T-helper 22 cell (primary cell): ENCODE measurements at places on chromosomes 6 and 20.

DNA sequence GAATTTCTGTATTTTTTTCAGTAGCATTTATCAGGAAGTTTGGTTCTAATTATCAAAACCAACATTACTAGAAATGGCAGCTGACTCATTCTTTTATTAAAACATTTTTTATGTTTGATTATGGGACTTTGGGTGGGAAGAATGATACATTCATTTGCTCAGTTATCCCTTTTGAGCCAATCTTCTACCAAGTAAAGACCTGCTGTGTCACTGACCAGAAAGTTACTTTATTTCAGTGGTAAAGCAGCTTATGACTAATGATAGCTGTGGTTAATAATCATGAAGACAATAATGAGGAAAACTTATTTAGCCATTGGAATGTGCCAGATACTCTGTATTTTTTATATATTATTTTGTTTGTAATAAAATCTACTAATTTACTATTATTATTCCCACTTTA lies 142.3 kb downstream of the FARS2 start:
- no peak for DNase-seq

DNA sequence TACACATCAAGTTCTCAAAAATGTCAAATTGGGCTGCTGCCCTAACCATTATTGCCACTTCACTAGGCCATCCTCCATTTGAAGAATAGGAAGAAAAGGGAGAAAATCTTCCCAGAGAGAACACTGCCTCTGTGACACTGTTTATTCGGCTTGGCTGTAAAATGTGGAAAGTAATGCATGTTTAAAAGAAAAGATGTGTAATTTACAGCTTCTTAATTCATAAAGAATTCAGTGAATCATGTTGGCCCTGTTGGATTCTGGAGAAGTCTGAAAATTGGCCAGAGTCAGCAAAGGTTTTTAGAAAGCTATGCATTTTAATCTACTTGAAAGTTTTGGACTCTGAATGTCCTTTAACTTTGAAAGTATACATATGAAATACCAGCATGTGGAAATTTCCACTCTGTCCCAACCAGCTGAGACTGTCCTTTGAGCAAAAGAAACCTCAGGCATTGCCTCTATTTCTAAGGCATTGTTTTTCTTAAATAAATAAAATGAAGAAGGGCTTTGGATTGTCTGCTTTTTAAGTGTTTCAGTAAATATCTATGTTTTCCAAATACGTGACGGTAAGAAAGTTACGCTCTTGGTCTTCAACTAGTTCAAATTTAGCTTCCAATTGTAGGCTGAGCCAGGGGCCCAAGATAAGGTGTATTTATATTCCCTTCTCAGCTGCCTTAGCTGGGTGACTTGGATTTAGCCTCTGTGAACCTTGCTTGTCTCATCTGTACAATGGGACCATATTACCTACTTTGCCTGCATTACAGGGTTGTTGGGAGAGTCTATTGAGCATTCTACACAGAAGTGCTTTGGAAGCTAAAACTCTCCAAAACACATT lies 222.2 kb downstream of the UST start:
- no peak for DNase-seq

DNA sequence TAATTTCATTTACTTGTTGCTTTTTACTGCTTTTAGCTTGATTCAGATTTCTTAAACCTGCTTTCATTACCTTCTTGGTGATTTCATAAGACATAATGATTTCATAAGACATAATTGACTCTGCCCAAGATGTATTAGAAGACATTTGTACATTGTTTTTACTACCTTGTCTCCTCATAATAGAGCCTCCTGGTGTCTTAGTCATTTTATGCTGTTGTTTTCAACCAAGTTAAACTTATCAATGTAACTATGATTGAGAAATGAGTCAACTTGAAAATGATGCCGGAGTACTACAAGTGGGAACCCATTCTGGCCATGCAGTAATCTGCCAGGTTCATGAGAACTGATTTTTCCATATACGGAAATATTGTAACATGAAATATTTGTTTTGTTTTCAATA lies 573.6 kb downstream of the MMUT start:
- no peak for DNase-seq

- DNase-seq, result no peak
Measured at GRCh38 chr6:53168516-53169267, 20.1 kb upstream of the GCM1 start.

DNA sequence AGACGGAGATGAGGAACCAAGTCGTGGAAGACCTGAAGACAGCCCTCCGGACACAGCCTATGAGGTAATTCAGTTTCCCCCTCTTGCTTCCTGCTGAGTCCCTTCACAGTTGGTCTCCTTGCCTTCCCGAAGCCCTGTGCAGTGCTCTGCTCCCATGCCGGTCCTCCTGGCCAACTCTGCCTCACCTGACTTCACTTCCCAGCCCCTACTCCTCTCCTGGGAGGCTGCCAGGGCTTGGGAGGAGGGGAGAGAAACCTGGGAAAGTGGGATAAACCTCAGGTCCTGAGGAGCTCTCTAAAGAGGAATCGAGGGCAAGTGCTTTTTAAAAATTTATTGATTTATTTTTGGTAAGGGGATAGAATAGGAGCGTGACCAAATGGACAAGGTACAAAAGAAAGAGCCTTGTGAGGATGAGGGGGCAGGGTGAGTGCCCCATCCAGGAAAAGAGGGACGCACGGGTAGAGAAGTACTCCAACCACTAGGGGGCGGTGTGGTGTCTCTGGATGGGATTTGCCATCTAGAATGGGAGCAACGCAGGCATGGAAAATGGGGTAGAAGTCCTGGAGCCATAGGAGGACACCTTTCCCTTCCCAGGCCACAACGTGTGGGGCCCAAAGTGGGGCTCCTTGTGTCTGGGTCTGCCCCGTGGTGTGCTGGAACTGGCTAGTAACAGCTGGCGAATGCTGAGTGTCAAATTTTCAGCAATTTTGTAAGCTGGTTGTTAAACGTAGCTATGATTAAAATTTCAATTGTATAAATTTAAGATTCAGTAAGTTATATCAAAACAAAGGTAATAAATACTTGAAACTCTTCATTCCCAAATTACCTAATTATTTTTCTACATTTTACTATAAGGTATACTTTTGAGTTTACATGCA lies 69.0 kb downstream of the MOCS1 start:
- DNase-seq, result no peak

- DNase-seq, result no peak
Measured at GRCh38 chr6:83429857-83430610, 817 bp downstream of the ME1 start.

DNA sequence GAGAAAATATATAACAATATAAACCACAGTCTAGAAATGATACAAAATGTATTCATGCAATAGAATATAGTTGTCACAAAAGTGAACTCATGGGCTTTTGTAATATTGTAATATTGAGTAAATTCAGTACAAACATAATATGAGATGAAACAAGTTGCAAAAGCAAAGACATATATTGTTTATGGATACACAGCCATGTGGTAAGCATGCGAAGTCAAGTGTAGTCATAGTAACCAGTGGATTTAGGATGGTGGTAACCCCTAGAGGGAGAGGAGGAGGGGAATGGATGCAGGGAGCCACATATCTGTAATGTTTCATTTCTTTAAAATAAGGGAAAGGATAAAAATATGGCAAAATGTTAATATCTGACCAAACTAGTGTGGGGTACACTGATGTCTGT lies 47.3 kb downstream of the ARMC2 start:
- DNase-seq, result no peak

- no peak for DNase-seq
Measured at GRCh38 chr20:18754030-18754652, 59.4 kb upstream of the SCP2D1 start.

GRCh38 chr6:94600636-94601035 lies 976.7 kb upstream of the MANEA start:
- DNase-seq, result no peak

DNA sequence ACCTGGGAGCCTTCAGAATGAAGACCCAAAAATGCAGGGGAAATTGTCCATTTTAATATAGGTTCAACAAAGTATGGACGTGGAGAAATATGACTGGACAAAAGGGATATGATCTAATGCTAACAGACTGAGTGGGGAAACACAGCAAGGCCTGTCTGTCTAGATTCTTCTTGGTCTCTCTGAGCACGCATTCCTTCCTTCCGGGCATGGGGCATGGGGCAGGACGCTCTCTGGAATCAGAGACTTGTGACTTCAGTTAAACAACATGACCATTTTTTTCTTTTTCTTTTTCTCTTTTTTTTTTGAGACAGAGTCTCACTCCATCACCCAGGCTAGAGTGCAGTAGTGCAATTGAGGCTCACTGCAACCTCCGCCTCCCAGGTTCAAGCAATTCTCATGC lies 31.9 kb downstream of the ZBTB2 start:
- no peak for DNase-seq

GRCh38 chr6:93021235-93021915 lies 398.0 kb downstream of the EPHA7 start:
- no peak for DNase-seq

DNA sequence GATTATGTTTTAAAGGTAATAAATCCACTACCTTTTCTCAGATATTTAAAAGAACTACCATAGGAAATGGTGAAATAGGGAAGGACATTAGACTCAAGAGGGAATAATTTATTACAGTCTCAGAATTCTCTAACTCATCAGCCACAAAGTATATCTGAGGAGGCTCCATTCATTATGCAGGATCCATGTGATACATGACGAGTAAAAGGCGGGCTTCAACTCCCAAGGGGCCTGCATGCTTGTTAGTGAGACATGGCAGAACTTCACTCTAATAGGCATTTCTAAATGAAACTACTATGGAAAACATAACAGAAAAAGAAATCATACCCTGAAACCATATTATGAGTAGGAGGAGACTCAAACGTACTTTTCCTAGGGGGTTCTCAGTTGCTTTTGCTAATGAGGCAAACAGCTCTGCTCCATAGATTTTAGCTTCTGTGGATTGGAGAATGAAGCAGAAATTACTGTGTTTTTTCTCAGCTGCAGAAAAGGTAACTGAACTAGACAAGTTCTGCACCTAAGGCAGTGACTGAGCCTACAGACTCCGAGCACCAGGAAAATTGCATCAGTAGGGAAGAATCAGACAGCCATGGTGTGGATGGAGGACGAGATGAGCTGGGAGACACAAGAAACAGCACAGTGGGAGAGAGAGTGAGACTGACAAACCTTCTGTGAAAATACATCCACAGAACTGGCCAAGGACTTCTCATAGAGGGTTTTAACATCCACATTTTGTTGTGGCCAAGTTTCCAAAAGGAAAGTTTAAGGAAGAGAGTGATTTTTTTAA lies 254.6 kb upstream of the PRDM1 start:
- no peak for DNase-seq

DNA sequence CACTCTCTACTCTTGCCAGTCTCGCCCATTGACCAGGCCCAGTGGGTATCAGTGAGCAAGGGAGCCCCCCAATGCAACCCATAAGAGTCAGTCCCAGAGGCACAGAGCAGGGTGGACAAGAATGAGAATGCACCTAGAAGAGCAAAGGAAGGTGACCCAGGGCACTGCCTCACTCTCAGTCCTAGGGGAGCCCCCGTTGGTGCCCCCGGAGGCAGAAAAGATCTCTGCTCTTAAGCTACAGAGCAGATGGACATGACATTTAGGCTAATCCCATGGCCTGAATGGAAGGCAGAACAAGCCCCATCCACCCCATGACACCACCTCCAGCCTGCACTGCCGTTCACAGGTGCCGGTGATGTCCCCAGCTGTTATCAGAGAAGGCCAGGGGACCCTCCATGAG lies 50.7 kb upstream of the PLEKHG1 start:
- DNase-seq, result no peak

DNA sequence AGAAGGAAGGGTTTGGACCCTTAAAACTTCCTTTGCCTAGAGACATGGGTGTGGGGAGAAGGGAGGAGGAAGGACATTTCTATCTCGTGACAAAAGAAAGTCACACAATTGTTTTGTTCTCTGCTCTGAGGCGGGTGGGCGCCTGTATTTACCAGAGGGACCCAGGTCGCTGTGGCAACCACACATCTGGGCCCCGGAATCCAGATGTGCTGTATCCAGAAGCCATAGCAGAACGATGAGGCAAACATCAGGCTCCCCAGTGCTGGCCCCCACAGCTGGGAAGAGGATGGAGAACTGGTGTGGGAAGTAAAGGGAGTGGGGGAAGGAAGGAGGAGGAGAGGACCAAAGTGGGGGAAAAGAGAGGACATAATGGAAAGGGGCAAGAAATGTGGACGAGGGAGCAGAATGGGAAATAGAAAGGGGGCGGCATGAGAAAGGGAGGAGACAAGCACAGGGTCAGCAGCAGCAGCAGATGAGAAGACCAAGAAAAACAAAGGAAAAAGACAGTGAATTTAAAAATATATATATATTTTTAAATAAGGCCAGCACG lies 3.4 kb upstream of the TNXB start:
- DNase-seq, result no peak

DNA sequence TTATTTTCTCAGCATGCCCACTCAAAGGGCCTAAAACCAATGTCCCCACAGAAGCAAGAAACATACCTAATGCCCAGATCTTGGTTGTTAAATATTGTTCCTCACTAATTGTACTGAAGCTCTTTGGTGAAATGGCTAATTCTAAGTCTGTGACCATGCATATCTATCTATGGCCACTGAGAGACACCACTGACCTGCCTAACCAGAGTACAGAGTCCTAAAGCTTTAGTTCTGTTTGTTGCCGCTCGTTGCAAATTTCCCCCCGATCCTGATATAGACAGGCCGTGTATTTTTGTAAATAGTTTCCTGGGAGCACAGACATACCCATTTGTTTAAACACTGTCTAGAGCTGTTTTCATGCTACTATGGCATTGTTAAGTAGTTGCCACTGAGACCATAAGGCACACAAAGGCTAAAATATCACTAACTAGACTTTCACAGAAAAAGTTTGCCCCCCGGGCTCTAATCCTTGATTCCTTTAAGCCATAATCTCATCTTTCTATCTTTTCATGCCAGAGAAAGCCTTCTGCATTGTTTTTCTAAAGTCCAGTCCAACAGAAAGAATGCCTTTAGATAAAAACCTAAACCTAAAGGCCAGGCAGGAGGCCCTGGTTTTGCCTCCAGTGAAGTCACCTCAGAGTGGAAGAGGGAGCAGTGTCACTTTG lies 48.7 kb downstream of the DNAAF9 start:
- no peak for DNase-seq

DNA sequence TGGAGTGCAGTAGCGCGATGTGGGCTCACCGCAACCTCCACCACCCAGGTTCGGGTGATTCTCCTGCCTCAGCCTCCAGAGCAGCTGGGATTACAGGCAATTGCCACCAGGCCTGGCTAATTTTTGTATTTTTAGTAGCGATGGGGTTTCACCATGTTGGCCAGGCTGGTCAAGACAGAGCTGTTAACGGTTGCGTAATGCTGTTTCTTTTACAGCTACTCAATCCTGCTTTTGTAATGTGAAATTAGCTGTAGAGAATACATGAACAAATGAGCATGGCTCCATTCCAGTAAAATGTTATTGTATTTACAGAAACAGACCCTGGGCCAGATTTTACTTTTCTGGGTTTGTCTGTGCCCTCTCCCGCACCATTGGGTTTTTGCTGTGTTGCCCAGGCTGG lies 1.9 kb downstream of the PNLDC1 start:
- no peak for DNase-seq

DNA sequence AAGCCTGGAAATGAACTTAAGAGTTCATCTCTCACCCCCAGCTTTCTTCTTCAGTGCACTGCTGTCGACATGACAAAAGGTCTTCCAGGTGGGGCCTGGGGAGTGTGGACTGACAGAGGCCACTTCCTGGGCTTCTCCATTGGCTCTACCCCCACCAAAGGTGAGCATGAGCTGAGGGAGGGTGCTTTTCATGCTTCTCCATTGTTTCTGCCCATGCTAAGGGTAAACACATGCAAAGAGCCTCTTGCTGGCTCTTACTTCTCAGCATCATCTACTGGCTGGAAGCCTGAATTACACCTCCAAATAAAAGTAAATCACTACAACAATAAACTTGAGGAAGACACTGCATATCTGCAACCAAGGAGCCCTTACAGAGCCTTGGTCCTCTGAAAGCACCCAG lies 227.2 kb downstream of the EPM2A start:
- DNase-seq, result no peak

- DNase-seq, result no peak
Measured at GRCh38 chr6:45930420-45931040, 85.1 kb downstream of the CLIC5 start.
